Natural killer cell treated with Interleukin-12 subunit alpha and Interleukin-12 subunit beta and Interleukin-15 and Interleukin-18, amount 100 ng/mL, for 72 hours (primary cell): ENCODE measurements at places on chromosomes 4 and X.

DNA sequence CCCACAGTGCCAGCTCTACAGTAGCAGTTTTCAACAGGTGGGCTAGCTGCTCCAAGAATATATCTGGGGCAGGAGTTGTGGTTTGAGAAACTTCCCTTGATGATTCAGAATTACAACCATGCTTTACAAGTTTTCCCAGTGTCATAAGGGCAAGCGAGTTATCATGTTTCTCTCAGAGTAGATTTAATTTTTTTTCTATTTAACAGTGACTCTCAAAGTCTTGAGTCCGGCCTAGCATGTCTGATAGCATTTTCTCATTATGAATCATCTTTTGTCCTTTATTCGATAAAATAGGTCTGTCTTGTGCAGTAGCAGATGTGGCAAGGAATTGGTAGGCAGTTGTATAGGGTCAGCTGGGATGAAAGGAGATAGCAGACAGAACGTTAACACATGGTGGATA, 62.2 kb upstream of the SPANXD start:
- DNase-seq: no peak

- DNase-seq: no peak
Measured at GRCh38 chr4:123786163-123786915, 389.7 kb downstream of the SPRY1 start.

- DNase-seq: no peak
Measured at GRCh38 chr4:10403633-10404445, 53.4 kb downstream of the ZNF518B start.

- no peak for DNase-seq
Measured at GRCh38 chr4:190018201-190018920, 8.7 kb downstream of the FRG2 start.

DNA sequence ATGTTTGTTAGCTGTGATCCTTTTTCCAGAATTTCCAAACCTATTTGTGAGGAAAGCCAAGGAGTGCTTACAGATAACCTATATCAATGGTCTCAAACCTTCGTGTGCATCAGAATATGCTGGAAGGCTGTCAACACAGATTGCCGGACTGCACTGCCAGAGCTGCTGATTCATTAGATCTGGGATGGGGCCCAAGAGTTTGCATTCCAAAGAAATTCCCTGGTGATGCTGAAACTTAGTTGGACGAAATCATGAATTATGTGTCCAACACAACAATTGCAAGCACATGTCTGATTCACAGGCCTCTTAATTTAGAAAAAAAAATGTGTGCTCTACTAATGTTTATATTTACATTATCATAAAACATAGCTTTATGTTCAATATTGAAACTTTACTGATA, 544.0 kb upstream of the AMOT start:
- no peak for DNase-seq

GRCh38 chrX:6134255-6134654, 94.4 kb downstream of the NLGN4X start:
- no peak for DNase-seq

DNA sequence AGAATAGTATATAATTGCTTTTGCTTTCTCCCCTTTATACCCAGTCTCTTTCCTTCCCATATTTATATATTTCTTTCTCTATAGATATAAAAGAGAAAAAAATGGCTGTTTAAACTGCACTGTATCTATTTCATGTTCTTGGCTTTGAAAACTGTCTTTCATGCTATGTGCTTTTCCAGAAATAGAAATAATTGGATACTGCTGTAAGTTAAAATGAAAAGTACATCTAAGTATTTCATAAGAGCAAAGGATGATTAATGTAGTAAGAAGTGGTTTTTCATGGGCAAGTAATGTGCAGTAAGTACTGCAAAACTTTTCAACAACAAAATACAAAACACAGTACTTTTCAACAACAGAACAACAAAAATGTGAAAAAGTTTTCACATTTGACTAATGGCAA, 237.9 kb downstream of the SNCA start:
- no peak for DNase-seq

GRCh38 chr4:2591189-2591588, 54.7 kb downstream of the FAM193A start:
- no peak for DNase-seq

- no peak for DNase-seq
Measured at GRCh38 chr4:8647626-8648025, 55.1 kb downstream of the CPZ start.

DNA sequence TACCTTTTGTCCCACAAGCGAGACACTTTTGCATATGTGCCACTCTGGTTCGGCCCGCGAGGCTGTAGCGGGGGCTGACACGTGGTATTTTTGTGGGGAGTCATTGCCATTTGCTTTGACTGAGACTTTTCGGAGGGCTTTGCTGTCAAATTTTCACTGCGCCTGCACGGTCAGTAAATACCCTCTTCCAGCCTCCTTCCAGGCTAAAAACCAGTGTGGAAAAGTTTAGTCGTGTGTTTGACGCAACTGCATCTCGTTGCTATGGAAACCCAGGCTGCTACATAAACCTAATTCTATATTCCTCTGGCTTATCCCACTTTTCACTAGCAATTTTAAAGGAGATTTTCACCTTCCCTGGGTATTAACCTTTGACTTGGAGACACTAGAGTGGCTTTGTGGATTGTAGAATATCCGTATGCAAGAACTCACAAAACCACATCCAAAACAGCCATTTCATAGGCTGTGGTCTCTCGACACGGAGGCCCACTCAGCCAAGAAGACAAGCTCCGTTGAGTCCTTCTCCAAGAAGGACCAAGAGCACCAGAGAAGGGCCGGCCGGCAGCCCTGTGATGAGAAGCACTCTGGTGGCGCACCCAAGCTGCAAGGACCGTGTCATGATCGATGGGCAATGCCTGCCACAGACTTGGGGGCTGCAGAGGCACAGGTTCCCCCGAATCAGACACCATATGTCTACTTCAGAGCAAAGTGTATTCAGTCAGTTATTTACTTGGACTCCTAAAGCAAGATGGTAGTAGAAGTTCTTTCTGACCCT, 38.4 kb upstream of the ENPP6 start:
- DNase-seq: no peak

DNA sequence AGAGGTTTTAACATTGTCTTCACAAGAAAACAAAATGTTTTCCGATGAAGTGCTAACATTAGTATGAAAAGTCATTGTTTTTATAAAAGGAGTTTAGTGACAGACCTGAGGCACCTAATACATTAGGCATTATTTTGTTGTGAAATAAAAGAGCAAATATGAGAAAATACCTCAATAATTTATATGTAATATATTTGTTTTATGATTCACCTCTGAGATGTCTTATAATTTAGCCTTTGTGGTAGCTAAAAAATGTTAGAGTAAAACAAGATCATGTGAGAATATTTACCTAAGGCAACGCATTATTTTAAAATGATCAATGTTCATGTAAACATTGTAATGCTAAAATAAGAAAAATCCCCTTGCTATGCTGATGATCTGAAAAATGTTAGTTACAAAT, 100.9 kb upstream of the WDFY3 start:
- no peak for DNase-seq

DNA sequence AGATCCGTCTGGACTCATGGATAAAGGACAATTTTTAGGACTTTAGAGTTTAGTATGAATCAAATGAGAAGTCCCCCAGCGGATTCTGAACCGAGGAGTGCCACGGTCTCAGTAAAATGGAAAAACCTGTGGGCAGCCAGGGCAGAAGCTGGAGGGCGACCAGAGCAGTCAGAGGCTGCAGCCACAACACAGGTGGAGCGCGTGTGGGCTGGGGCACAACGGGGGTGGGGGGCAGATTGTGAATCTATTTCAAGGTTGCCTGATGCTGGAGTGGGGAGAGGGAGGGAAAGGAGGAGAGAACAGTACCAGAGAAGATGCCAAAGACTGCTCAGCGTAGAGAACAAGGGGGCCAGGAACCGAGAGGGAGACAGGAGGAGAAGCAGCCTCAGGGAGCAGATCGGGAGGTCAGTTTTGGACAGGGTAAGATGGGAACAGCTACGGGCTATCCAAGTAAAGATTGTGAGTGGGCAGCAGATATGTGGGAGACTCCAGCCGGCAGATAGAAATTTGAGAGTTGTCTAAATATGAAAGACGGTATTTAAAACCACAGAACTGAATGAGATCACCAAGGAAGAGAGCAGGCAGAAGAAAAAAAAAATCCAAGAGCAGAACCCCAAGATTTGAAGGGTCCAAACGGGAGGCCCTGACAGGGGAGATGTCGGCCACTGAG, 9.5 kb downstream of the FAT1 start:
- no peak for DNase-seq

DNA sequence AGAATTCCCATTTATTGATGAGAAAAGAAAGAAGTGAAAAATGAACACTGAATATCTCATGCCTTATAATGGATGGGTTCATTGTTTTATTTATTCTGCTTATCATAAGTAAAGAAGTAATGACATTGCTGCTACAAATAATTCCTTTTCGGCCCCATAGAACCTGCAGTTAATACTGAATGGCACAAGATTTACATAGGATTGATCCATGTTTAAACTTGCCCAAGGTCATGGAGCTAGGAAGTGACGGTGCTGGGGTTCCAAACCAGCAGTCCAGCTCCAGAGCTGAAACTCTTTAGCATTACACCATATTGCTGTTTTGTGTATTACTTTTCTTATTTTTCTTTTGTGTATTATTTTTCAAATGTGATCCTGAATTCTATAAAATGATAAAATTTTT, 30.2 kb upstream of the PRSS48 start:
- no peak for DNase-seq

DNA sequence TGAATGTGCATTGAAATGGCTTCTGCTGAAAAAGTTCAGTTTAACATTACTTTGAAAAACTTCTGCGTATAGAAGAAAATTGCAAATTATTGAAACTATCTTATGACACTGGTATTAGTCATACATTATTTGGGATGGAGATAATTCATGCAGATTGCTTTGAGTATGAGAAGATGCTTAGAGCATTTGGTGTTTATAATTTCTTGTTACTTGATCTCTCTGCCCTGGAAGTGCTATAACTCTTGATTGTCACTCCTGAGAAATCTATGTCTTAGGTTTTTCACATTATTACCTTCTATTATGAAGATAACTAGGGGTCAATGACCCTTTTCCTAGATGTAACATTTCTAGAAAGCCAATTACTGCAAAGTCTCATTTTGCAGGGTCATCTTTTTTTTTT, 36.4 kb downstream of the TMEM131L start:
- DNase-seq: no peak

DNA sequence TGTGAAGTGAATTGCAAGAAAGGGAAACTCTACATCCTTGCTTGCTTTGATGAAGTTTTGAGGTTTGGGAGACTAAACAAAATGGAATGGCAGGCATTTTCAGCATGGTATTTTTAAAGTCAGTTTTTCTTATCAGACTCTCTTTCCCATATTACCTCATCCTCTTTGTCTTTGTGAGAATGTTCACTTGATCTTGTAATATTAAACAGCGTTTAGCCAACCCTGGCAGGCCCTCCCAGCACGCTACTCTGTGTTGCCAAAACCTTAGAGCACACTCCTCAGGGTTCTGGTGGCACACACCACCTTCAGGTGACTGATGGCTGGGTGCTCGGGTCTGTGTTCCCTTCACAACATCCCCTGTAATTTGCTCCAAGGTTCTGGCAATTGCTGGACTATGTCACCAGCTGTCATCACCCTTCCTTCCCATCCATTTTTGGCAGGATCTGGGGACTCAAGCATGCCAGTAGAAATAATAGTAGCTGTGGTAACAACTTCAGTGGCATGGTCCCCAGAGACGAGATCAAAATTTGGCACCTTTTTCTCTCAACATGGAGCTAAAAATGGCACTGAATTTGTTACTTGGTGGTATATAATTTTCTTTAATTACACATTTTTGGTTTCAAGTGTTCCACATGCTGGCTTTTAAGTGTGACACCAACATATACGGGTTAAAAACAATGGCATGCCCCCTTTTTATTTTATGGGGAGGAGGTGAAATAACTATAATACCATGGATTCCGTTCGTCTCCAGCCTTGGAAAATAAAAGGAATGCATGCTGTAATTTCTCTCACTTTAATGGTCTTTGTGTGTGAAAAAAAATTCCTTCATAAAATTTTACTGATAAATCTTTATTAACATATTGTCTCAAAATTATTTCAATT, 273.1 kb downstream of the DCTD start:
- DNase-seq: no peak

- DNase-seq: no peak
Measured at GRCh38 chr4:90994851-90995574, 867.8 kb downstream of the CCSER1 start.

GRCh38 chr4:127268367-127268766, 364.4 kb upstream of the INTU start:
- DNase-seq: no peak

DNA sequence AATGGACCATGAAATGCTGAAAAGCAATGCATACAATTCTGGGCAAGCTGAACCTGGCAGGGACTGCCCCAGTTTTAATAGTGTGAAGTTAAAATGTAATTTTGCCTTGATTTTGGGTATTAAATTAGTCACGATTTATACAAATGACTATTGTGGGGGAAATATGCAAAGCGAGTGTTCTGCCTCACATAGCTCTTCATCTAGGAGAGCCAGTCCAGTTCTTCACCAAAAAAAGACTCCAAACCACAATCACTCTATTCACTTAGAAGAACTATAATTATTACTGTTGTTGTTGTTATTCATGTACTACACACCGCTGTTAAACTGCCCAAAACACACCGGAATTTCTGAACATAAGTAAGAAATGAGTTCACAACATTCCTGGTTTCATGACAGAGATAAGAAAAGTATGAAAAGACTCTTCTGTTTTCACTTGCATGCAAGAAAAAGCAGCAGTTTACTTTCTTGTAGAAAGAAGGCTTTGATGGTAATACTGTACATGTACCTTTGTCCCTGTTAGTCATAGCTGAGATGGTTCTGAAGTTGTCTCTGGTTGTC, 101.9 kb downstream of the QRFPR start:
- no peak for DNase-seq

- DNase-seq: no peak
Measured at GRCh38 chrX:45788941-45789348, 588.3 kb upstream of the DIPK2B start.

DNA sequence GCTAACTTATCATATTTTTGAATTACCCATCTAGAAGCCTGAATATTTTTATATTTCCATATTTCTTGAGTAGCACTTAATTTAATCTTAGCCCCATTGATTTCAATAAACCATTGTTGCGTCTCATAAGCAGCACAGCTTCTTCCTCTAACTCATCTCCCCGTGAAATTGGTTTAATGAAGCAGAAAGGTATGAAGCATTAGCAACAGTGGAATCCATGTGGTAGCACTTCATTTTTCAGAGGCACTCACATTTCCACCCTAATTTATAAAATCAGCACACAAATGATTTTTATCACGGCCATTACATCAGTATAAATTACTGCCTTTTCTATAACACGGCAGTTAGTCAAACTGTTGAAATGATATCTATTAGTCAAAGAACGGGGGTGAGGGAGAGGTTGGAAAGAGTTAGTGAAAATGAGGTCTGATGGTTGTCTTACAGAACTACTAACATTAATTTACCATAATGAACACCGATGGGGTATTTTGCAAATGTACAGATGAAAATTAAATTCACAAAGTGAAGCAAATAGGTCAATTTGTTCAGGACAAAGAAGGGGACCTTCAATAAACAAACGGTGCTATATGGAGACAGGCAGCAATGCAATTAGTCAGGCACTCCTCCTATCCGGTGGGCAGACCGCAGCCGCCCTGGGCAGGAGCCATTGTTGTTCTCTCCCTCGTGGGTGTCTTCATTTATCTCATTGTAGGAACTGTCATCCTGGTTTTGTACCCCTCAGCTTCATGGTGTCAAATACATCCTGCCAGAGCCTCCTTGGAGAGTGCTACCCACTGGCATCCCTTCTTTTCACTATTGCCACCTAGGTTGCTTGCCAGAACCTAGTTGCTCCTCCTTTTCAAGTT, 205.7 kb downstream of the SOX3 start:
- no peak for DNase-seq
